D721Med (cell line): ENCODE measurements at places on chromosomes 7 and 10.

GRCh38 chr10:22002591-22003176, 846 bp downstream of the DNAJC1 start:
- DNase-seq, result no peak

- DNase-seq, result no peak
Measured at GRCh38 chr10:86799188-86799845, 42.9 kb downstream of the BMPR1A start.

- no peak for DNase-seq
Measured at GRCh38 chr7:133781486-133782090, 345.6 kb upstream of the LRGUK start.

GRCh38 chr10:43396061-43396927, 12.7 kb downstream of the HNRNPF start:
- peak; percentile 60 for DNase-seq

GRCh38 chr7:157389951-157390730, 53.3 kb downstream of the DNAJB6 start:
- no peak for DNase-seq

DNA sequence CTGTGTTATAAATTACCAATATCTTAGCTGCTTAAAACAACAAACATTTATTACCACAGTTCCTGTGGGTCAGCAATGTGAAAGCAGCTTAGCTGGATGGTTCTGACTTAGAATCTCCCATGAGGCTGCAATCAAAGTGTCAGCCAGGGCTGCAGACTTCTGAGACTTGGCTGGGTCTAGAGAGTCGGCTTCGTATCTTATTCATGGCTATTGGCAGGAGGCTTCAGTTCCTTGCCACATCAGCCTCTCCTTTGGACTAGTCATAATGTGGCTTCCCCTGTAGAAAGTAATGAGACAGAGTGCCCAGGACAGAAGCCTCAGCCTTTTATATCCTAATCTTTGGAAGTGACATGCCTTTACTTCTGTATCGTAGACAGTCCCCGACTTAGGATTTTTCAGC, 27.3 kb downstream of the RALA start:
- DNase-seq, result no peak

DNA sequence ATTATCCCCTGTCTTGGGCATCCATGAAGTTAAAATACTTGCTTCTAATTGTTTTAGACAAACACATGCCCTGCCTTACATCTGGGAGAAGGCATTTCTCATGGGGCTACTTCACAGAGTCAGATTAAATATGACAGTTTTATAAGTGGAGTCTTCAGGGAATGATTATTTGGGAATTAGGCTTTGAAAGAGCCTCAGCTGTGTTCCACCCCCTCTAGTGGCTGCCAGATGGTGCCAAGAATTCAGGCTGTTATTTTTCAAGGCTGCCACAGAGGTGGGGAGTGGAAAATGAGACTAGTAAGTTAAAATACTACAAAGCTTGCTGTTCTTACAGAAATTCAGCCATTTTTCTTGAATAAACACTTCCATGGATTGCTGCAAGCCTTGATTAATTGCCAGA, 45.8 kb upstream of the DNAH11 start:
- no peak for DNase-seq
